ENCODE measurements at places on chromosomes 4 and X. TPM values are rescaled to one million over a fixed set of nuclear protein-coding genes. Genes with fewer than 3 reads are reported as not detected.

TRIML2 gene
- total RNA-seq = not detected

RBMXL3 gene
- total RNA-seq = not detected

LRAT gene
- total RNA-seq = not detected

PCDH11X gene
- not detected for total RNA-seq

MED12 gene
- total RNA-seq = 62.2 TPM

OGT gene
- 365 TPM for total RNA-seq

CYSLTR1 gene
- 1.3 TPM for total RNA-seq

FGFBP2 gene
- total RNA-seq = 2.0 TPM

TMEM255A gene
- 0.15 TPM for total RNA-seq

TMEM154 gene
- 23.9 TPM for total RNA-seq

FUNDC2 gene
- total RNA-seq = 52.6 TPM

NR3C2 gene
- total RNA-seq = 2.2 TPM

TASL gene
- 9.0 TPM for total RNA-seq

USP27X gene
- 1.7 TPM for total RNA-seq

EDNRA gene
- total RNA-seq = not detected

CLOCK gene
- total RNA-seq = 9.4 TPM

OCIAD1 gene
- 83.1 TPM for total RNA-seq

PWWP3B gene
- total RNA-seq = not detected

Measured in activated CD8-positive, alpha-beta memory T cell treated with anti-CD3 and anti-CD28 coated beads, Interleukin-2, amount 10 ng/mL, durations not matched to agents 7 days and 5 days (primary cell).